ENCODE measurements at places on chromosomes 7 and 10.

DNA sequence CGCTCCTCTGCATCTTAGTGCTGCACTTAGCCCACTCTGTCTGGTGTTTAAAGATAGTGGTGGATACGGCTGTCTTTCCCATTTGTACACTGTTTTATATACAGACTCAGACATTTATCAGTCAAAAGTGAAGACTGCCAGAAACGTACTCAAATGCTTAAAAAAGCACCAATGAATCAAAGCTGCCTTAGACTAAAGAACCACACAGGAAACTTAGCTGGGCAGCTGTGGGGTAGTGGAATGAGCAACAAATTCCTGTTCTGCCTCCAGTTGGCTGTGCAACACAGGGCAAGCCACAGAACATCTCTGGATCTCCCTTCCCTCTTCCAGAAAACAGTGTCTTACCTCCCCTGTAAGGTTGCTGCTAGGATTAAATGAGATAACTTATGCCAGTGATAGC, 76.0 kb downstream of the ATXN7L1 start:
- no peak for DNase-seq

DNA sequence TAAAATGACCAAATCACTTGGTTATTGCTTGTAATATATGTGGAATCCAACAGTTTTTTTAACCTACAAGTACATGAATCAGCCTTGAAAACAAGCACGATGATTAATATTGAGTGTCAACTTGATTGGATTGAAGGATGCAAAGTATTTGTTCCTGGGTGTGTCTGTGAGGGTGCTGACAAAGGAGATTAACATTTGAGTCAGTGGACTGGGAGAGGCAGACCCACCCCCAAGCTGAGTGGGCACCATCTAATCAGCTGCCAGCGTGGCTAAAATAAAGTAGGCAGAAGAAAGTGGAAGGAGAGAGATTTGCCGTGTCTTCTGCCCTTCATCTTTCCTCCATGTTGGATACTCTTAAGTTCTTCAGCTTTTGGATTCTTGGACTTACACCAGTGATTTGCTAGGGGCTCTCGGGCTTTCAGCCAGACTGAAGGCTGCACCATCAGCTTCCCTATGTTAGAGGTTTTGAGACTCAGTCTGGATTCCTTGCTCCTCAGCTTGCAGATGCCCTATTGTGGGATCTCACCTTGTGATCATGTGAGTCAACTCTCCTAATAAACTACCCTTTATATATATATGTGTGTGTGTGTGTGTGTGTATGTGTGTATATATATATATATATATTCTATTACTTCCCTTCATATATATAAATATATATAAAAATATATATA, 118.4 kb upstream of the WDR11 start:
- DNase-seq, result no peak

DNA sequence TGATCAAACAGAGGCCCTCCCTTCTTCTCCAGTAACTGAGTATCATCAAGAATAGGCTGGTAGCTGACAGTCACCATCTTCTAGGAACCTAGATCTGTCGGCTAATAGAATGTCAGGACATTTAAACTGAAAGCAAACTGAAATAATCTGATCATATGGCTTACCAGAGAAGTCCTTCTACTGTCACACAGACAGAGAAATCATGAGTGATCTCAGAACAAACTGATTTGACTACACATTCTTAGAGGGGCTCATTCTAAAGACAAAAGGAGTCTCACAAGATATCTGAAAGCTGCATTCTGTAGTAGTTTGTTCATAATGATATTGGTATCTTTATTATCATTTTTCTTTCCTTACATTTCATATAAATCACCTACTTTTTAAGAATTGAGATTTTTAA, 130.9 kb upstream of the ADCY1 start:
- no peak for DNase-seq

DNA sequence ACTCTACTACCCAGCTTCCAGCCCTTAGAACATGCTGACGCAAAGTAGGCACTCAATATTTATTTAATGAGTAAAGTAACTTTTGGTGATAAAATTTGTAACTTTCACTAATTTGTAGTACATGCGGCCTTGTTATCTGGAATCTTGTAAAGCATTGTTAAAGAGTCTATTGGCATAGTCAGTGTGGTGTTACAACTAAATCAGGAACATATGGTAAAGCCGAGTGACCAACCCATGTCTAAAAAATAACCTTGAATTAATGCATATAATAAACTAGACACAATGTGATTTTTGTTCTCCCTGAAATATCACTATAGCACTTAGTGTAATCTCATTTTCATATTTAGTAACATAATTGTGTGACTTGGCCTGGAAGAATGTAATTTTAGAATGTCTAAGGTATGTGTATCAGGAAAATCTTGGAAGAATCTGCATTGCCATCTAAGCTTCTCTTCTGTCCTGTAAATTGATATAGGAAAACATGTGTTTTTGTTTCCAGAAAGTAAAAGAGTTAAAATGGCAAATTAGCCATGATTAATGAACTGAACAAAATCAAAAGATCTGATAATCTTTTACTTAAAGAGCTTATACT, 256.7 kb upstream of the GNAI1 start:
- DNase-seq, result no peak

- no peak for DNase-seq
Measured at GRCh38 chr10:110486680-110487410, 10.9 kb upstream of the DUSP5 start.

DNA sequence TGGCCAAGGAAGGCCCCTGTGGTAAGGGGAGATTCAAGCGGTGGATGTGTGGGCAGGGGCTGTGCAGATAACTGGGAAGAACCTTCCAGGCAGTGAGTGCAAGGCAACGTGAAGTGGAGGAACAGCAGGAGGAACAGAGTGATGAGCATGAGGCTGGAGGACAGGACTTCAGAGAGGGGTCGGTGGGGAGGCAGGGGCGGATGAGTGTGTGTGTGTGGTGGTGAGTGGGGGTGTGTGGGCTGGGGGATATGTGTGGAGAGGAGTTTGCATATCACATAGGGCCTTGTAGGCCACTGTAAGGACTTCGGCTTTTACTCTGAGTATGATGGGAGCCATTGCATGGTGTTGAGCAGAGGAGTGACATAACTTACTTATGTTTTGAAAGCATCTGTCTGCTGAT, 73.8 kb downstream of the SYPL1 start:
- no peak for DNase-seq

DNA sequence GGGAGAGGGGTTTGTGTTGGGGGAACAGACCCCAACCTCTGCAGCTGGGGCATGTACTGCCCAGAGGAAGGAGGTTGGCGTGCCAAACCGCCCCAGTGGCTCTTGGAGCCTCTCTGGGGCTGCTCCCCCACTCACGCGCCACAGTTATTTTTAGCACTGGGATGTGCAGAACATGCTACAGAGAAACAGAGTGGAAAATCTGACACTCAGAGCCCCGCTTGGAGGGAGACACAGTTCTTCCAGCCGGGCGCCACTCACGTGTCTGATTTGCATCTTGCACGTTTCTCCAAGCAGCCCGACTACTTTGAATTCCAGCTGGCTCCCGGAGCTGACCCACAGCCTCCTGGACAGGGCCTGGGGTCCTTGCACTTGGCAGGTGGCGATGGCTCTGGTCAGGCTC, 182.0 kb downstream of the RPS24 start:
- peak; percentile 3 for DNase-seq

GRCh38 chr7:27173956-27174873, at the start of gene HOXA10:
Gene HOXA10 (minus strand): TSS chr7:27174320. CDS start chr7:27174306, 14 bp downstream.
- no peak for DNase-seq

DNA sequence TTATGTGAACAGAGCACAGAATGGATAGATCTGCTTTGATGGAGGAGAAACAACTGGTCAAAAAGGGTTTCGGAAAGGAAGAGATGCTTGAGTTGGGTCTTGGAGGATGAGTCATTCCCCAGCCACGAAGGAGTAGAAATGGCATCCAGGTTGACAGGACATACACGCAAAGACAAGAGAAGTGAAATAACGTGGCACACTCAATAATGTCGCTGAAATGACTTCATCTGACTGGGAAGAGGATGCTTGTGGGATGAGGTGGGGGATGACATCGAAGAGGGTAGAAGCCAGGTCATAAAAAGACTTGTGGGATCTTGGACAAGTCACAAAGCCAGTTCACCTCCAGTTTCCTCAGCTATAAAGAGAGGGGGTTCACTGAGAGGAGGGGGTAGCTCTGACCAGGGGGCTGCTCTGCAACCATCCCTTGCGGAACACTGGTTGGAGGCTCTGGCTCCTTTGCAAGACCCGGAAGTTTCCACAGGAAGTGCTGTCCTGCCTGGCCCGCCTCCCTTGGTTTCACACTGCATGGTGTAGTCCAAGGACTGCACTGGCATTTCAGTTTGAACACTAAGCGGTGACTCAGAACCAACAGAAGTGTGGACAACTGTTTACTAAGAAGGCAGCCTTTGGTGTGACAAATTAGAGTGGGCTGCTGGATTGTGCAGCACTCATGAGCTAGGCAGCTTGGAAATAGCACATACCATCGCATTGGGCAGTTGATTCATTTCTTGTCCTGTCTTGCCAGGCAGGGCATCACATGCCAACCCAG, 189.9 kb upstream of the ADO start:
- peak; percentile 9 for DNase-seq

GRCh38 chr7:17492437-17492836, 194.0 kb downstream of the AHR start:
- DNase-seq, result no peak

DNA sequence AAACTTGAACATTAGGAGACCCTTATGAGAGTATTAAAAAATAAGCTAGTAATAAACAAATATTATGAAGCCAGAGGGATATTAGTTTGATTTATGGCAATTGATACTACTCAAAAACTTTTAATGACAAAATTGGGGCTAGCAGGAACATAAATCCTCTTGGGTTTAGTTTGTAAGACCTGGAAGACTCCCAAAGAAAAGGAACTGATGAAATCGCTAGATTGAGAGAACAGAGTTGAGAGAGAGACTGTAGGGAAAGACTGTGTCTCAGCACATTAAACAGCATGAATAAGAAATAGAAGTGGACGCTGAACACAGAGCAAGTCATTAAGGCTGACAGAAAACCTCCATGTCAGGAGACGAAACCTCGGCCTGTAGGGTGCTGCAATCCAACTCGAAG, 56.4 kb downstream of the ICA1 start:
- no peak for DNase-seq
